Memory B cell (primary cell): ENCODE measurements at places on chromosomes 1 and 21.

DNA sequence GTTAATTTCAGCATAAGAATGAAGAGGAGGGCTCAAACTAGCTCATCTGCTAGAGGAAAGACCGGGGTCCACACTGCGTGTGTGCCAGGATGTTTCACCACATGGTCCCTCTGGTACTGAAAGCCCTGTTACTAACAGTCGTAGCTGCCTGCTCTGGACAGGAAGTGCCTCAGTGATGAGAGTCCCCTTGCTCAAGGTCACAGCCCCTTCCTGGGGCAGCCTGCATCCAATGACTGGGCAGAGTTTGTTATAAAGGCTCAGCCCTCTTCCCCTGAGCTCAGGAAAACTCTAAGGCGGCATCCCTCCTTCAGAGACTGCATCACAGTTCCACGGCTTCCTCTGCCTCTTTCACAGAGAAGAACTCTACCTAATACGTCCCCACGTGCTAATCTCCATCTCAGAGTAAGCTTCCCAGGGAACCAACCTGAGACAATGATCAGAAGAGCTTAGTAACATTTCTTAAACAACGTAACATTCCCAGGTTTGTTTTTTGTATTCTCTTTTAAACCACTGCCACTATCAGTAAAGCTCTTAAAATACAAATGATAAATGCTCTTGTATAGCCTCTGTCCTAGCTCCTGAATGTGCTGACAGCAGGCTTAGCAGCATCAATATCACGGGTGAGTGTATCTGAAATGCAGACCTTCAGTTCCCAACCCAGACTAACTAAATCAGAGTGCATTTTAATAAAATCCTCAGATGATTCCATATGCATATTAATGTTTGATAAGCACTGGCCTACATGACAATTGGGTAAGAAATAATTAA is 38.0 kb upstream of the ATP1A1 start:
- H3K27ac ChIP-seq: no peak overlapping the region
- peaks cover 8% of the 10 kb centered on the region for H3K27me3 ChIP-seq
- H3K36me3 ChIP-seq: no peaks in the 10 kb centered on the region
- DNase-seq: no peak
- no peak overlapping the region for H3K4me3 ChIP-seq

- no peak overlapping the region for H3K27ac ChIP-seq
- no peaks in the 10 kb centered on the region for H3K4me1 ChIP-seq
- no peaks in the 10 kb centered on the region for H3K36me3 ChIP-seq
- no peak for DNase-seq
These were observed 49.8 kb downstream of the CDKN2C start for GRCh38 chr1:51019811-51020210.

DNA sequence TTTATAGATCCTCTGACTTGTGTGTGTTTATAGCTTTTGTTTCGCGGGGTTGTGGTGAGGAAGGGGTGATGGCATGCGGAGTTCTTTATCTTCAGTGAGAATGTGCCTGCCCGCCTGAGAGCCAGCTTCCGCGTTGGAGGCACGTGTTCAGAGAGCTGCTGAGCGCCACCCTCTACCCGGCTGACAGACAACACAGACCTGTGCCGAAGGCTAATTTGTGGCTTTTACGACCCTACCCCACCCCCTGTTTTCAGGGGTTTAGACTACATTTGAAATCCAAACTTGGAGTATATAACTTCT is 14.4 kb upstream of the CD101 start:
- H3K27me3 ChIP-seq: peaks cover 10% of the 10 kb centered on the region
- no peak overlapping the region for H3K27ac ChIP-seq
- no peak overlapping the region for H3K4me3 ChIP-seq
- H3K4me1 ChIP-seq: no peaks in the 10 kb centered on the region
- H3K36me3 ChIP-seq: no peaks in the 10 kb centered on the region

GRCh38 chr1:31182352-31182751 is 57.3 kb downstream of the NKAIN1 start:
- H3K27me3 ChIP-seq: peaks cover 25% of the 10 kb centered on the region
- H3K4me1 ChIP-seq: peaks cover 6% of the 10 kb centered on the region
- no peak overlapping the region for H3K27ac ChIP-seq
- no peaks in the 10 kb centered on the region for H3K36me3 ChIP-seq
- H3K4me3 ChIP-seq: no peak overlapping the region
- peak; percentile 64 for DNase-seq

- no peaks in the 10 kb centered on the region for H3K36me3 ChIP-seq
- no peaks in the 10 kb centered on the region for H3K4me1 ChIP-seq
- no peak overlapping the region for H3K27ac ChIP-seq
These were observed 38.0 kb upstream of the FOXO6 start for GRCh38 chr1:41323243-41323642.

GRCh38 chr1:219990782-219991510 is 55.4 kb downstream of the EPRS1 start:
- H3K4me3 ChIP-seq: no peak overlapping the region
- no peak for DNase-seq
- peak overlapping the region; percentile 99 for H3K27ac ChIP-seq
- peaks cover 20% of the 10 kb centered on the region for H3K4me1 ChIP-seq
- H3K27me3 ChIP-seq: no peaks in the 10 kb centered on the region
- H3K36me3 ChIP-seq: peaks cover 6% of the 10 kb centered on the region

- peaks cover 11% of the 10 kb centered on the region for H3K27me3 ChIP-seq
- H3K27ac ChIP-seq: no peak overlapping the region
- no peaks in the 10 kb centered on the region for H3K4me1 ChIP-seq
- no peaks in the 10 kb centered on the region for H3K36me3 ChIP-seq
- H3K4me3 ChIP-seq: no peak overlapping the region
These were observed 17.5 kb downstream of the LACTBL1 start for GRCh38 chr1:22955146-22955545.

- no peak overlapping the region for H3K27ac ChIP-seq
- H3K27me3 ChIP-seq: peaks cover 1% of the 10 kb centered on the region
- H3K4me1 ChIP-seq: no peaks in the 10 kb centered on the region
- DNase-seq: no peak
- H3K4me3 ChIP-seq: no peak overlapping the region
- H3K36me3 ChIP-seq: peaks cover 11% of the 10 kb centered on the region
These were observed 16.2 kb downstream of the IFI44 start for GRCh38 chr1:78665809-78666208.

DNA sequence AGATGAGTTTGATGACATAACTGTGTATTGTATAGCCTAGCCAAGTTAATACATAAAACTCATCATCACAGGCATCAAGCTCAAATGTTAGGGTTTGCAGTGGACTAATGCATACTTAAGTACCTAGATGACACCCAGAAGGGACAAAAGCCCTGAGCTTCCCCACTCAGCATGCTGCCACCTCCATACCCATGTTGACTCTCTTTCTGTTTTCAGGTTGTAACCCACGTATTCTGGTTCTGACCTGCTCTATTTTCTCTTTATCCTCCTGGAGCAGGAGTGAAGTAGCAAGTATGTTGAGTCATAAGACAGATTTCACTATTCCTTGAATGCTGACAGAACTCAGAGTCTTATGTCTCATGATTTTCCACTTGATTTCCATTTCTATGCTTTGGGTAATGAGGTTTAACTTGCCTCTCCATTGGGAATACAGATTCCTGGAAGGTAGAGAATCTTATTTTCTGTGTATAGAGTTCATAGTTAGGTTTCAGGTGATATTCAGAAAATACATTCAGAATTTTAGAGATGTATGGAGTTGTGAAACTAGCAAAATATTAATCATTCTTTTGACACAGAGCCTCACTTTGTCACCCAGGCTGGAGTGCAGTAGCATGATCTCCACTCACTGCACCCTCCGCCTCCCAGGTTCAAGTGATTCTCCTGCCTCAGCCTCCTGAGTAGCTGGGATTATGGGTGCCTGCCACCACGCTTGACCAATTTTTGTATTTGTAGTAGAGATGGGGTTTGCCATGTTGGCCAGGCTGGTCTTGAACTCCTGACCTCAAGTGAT is 122.5 kb upstream of the KCNJ15 start:
- H3K27ac ChIP-seq: no peak overlapping the region
- H3K36me3 ChIP-seq: no peaks in the 10 kb centered on the region
- peaks cover 3% of the 10 kb centered on the region for H3K27me3 ChIP-seq
- DNase-seq: no peak
- H3K4me3 ChIP-seq: no peak overlapping the region
- no peaks in the 10 kb centered on the region for H3K4me1 ChIP-seq

DNA sequence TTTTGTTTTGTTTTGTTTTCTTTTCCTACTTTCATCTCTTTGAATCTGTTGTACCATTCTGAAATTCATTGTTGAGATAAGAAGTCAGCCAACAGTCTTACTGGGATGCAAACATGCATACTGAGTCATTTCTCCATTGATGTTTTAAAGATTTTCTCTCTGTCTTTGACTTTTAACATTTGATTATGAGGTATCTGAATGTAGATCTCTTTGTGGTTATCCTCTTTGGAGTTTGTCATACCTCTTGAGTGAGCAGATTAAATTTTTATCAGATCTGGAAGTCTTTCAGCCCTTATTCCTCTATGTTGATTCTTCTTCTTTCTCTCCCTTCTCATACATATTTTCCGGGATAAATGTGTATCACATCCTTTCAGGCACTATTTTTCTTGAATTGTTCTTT is 406.9 kb upstream of the NCAM2 start:
- H3K27ac ChIP-seq: no peak overlapping the region
- no peaks in the 10 kb centered on the region for H3K36me3 ChIP-seq

DNA sequence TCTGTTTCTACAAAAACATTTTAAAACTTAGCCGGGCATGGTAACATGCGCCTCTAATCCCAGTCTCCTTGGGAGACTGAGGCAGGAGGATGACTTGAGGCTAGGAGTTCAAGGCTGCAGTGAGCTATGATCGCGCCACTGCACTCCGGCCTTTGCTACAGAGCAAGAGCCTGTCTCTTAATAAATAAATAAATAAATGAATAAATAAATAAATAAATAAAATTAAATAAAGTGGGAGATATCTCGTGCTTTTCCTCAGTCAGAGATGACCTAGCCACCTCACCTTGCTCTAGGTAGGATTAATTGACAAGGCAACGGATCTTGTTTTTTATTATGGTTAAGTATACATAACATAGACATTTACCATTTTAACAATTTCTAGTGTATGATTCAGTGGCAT is 14.3 kb upstream of the BRWD1 start:
- no peak overlapping the region for H3K27ac ChIP-seq
- DNase-seq: no peak
- H3K4me3 ChIP-seq: no peak overlapping the region
- peaks cover 6% of the 10 kb centered on the region for H3K4me1 ChIP-seq

- no peak for DNase-seq
- H3K27me3 ChIP-seq: peaks cover 6% of the 10 kb centered on the region
- H3K4me3 ChIP-seq: no peak overlapping the region
- no peaks in the 10 kb centered on the region for H3K4me1 ChIP-seq
These were observed 53.6 kb downstream of the TNFSF4 start for GRCh38 chr1:173153503-173153902.

DNA sequence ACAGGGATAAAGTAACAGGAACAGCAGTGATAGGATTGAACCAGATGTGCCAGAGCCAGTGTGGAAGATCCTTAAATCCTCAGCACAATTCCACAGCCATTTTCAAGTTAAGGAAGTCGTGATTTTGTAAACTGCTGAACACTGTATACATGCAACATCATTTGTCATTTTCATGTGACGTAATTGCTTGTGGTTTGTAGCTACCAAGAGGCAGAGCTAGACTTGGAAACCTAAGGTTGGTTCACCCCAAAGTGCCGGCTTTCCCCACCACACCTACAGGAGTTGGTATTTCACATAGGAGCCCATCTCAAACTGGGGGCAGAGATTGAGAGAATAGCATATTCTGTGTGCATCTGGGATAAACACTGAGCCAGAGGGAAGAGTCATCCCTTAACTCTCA is 113.9 kb downstream of the CAPN8 start:
- H3K4me3 ChIP-seq: no peak overlapping the region
- peaks cover 8% of the 10 kb centered on the region for H3K4me1 ChIP-seq
- peaks cover 2% of the 10 kb centered on the region for H3K27me3 ChIP-seq
- no peak for DNase-seq
- peaks cover 3% of the 10 kb centered on the region for H3K36me3 ChIP-seq
- H3K27ac ChIP-seq: no peak overlapping the region

DNA sequence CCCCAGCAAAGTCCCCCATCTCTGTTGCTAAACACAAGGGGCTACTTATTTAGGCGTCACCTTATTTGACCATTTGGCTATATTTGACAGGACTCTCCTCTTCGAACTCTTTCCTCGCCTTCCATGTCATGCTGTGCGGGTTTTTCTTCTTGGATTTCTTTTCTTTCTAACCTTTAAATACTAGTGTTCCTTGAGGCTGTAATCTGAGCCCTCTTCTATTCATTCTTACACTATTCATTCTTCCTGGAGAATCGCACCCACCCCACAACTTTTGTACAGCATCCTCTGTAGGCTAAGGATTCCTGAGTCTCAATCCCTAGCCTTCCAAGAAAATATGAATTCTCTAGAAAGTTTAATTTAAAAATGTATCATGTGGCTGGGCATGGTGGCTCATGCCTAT is 61.7 kb upstream of the C1orf115 start:
- peaks cover 2% of the 10 kb centered on the region for H3K4me1 ChIP-seq
- peaks cover 4% of the 10 kb centered on the region for H3K27me3 ChIP-seq
- no peak overlapping the region for H3K4me3 ChIP-seq
- H3K36me3 ChIP-seq: peaks cover 2% of the 10 kb centered on the region
- DNase-seq: no peak
- no peak overlapping the region for H3K27ac ChIP-seq

DNA sequence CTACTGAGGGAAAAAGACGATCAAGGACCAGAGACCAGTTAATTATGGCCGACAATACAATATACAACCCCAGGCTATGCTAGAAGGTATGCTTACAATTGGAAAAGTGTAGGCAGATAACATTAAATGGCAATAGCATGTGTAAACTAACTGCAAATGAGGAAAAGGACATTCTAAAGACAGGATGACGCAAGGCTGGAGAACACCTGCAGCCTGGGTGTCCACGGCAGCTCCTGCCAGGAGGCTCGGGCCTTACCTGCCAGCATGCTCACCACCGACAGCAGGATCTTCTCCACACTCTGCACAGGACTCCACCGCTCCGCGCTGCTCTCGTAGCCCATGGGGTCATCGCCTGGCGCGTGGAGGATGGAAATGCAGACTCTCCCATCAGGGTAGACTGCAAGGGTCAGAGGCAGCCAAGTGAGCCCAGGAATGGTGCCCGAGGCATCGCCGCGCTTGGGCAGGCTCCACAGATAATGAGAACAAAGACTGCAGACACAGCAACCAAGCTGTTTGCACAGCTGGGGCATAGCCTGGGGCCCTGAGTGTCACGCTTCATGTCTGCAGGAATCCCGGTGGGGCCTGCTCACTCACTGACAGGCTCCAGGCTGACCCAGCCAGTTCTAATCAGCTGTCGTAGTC is 28.2 kb downstream of the UBE2G2 start:
- no peak for DNase-seq
- no peaks in the 10 kb centered on the region for H3K27me3 ChIP-seq
- H3K4me1 ChIP-seq: peaks cover 2% of the 10 kb centered on the region
- H3K36me3 ChIP-seq: peaks cover 38% of the 10 kb centered on the region
- H3K4me3 ChIP-seq: no peak overlapping the region

- H3K27me3 ChIP-seq: no peaks in the 10 kb centered on the region
- H3K27ac ChIP-seq: no peak overlapping the region
- no peak for DNase-seq
- peaks cover under 1% of the 10 kb centered on the region for H3K36me3 ChIP-seq
- peaks cover 23% of the 10 kb centered on the region for H3K4me1 ChIP-seq
These were observed 29.5 kb downstream of the RNF11 start for GRCh38 chr1:51265618-51266017.

DNA sequence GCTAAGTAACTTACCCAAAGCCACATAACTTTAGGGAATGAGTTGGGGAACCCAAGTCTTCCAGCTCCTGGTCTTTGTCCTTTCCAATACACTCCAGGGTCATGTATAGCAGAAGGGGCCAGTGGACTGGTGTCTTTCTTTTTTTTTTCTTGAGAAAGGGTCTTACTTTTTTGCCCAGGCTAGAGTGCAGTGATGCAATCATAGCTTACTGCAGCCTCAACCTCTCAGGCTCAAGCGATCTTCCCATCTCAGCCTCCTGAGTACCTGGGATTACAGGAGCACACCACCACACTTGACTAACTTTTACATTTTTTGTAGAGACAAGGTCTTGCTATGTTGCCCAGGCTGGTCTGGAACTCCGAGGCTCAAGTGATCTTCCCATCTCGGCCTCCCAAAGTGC is 12.2 kb downstream of the NAV1 start:
- peaks cover 2% of the 10 kb centered on the region for H3K27me3 ChIP-seq
- no peak overlapping the region for H3K4me3 ChIP-seq
- no peaks in the 10 kb centered on the region for H3K36me3 ChIP-seq
- DNase-seq: no peak
